ENCODE measurements at places on chromosomes 6 and 20.

DNA sequence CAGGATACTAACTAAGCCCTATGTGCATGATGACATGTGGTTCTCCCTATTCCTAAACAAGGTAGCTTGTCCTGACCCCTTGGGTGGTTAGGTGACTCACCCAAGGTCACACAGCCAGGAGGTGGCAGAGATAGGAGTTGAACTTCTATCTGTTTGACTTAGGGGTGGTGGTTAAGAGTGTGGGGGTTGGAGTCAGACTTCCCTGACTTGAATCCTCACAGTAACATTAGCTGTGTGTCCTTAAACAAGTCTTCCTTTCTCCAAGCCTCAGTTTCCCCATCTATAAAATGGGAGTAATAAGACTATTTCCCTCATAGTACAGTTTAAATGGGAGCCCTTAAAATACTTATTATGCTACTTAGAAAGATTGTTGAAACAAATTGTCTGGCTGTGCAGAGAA lies 21.9 kb downstream of the SLC12A5 start:
- DNase-seq = no peak

DNA sequence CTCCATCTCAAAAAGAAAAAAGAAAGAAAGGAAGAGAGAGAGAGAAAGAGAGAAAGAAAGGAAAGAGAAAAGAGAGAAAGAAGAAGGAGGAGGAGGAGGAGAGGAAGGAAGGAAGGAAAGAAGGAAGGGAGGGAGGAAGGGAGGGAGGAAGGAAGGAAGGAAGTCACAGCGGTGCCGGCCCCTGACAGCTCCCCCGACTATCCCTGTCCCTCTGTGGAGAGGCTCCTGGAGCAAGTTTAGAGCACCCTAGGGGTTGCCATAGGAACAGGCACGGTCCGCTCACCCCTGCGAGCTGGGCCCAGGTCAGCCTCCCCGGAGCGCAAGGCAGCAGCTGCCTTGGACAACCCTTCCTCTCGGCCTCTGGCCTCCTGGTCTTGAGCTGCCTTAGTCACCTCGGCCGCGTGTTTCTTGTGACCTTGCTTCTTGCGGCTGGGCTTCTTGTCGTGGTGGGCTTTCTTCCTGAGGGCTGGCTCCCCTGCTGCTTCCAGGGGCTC lies 6.8 kb downstream of the BNIP5 start:
- no peak for DNase-seq

DNA sequence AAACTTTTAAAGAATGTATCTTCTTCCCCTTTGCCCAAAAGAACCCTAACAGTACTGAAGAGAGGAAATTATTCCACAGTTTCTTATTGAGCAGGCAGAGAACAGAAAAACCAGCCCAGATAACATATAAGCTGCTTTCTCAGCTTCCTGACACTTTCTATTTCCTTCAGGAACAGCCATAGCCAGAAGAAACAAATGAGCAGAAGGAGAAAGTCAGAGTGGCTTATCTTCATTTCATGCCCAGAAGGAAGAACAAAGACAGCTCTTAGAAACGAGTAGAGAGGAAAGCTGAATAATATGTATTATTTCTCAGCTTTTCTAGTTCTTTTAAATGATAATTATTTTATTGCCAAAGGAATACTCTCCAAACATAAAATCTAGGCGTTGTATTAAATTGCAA lies 793.7 kb downstream of the GRIK2 start:
- DNase-seq = no peak

DNA sequence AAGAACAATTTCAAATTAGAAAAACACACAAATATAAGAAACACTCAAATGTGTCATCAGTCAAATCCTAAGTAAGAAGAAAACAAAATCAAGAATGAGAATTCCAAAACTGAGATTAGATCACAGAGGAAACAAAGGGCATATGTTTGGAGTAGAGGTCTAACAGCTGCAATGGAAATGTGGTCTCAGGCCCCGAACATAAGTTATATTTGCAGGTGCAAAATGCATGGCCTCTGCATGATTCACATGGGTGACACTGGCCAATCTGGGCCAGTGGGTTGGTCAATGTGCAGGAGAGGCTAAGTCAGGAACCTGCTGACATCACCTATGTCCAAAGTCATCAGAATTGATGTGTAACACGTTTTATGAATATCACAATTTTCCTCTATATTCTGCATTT lies 108.5 kb upstream of the MAP7 start:
- DNase-seq = no peak

GRCh38 chr20:3183896-3184612 lies 10.7 kb upstream of the LZTS3 start:
- no peak for DNase-seq
